GM23248 (cell line): ENCODE measurements at places on chromosomes 1 and 21. TPM values are rescaled to one million over a fixed set of nuclear protein-coding genes. Genes with fewer than 3 reads are reported as not detected.
A peak's percentile ranks its signal among the peaks of the same experiment; 100 is the strongest.

DNA sequence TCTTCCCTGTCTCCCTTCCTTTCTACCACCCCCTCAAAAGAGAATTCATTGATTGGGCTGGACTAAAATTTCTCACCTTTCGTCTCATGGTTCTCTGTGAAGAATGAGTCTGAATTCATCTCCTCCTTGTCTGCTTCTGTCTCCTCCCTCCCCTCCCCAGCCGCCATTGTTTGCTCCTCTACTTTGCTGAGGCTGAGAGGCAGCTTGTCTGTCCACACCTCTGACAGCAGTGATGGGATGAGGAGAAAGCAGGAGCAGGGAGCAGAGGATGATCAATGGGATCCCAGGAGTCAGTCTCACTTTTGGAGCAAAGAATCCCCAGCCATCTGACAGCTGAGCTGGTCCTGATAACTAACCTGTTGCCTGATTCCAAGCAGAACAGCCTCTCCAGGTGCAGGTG, 2.5 kb downstream of the ILDR2 start:
- H3K36me3 ChIP-seq = no peaks in the 10 kb centered on the region
- no peak overlapping the region for H3K27ac ChIP-seq
- DNase-seq = no peak
- peaks cover 64% of the 10 kb centered on the region for H3K27me3 ChIP-seq

DNA sequence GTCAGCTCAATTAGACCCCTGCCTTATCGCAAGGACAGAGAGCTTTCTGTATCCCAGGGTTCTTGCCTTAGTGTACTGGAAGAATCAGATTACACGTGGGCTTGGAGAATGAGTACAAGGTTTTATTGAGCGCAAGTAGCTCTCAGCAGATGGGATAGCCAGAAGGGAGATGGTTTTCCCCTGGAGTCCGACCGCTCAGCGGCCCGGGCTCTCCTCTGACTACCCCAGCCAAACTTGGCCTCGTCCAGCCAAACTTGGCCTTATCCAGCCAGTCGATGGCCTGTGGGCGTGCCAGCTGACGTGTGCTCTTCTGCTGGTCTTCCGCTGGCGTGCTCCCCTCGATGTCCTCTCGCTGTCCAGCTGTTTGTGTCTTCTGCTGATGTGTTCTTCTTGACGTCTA, 136.9 kb downstream of the SYT14 start:
- H3K4me1 ChIP-seq = peaks cover 5% of the 10 kb centered on the region
- no peaks in the 10 kb centered on the region for H3K36me3 ChIP-seq
- H3K4me3 ChIP-seq = no peak overlapping the region

- H3K4me3 ChIP-seq = peak overlapping the region; percentile 12; the same call in 1 of the 2 replicates
- H3K27me3 ChIP-seq = no peaks in the 10 kb centered on the region
- peak overlapping the region; percentile 9; the same call in 1 of the 2 replicates for H3K27ac ChIP-seq
- peaks cover 28% of the 10 kb centered on the region for H3K4me1 ChIP-seq
- no peaks in the 10 kb centered on the region for H3K36me3 ChIP-seq
Measured at GRCh38 chr21:32256251-32256650, 22.6 kb downstream of the MIS18A start.

- no peak overlapping the region for H3K27ac ChIP-seq
- H3K27me3 ChIP-seq = no peaks in the 10 kb centered on the region
- no peaks in the 10 kb centered on the region for H3K4me1 ChIP-seq
- no peak for DNase-seq
- no peak overlapping the region for H3K4me3 ChIP-seq
Measured at GRCh38 chr1:11646317-11646716, 7.9 kb downstream of the FBXO2 start.

- H3K27me3 ChIP-seq = no peaks in the 10 kb centered on the region
- H3K4me3 ChIP-seq = peak overlapping the region; percentile 94
- peaks cover 45% of the 10 kb centered on the region for H3K4me1 ChIP-seq
- DNase-seq = peak; percentile 65
Measured at GRCh38 chr1:155978973-155979429, 654 bp upstream of the ARHGEF2 start.

- H3K36me3 ChIP-seq = no peaks in the 10 kb centered on the region
- H3K4me3 ChIP-seq = peak overlapping the region; percentile 12; the same call in 1 of the 2 replicates
- H3K4me1 ChIP-seq = peaks cover 7% of the 10 kb centered on the region; the same call in 1 of the 2 replicates
- peak; percentile 66 for DNase-seq
Measured at GRCh38 chr1:205449750-205450443, 5.9 kb downstream of the BLACAT1 start.

GRCh38 chr1:103145449-103145848, 37.1 kb upstream of the COL11A1 start:
- no peak overlapping the region for H3K27ac ChIP-seq
- DNase-seq = no peak
- H3K27me3 ChIP-seq = no peaks in the 10 kb centered on the region
- H3K4me3 ChIP-seq = no peak overlapping the region
- H3K36me3 ChIP-seq = no peaks in the 10 kb centered on the region

DNA sequence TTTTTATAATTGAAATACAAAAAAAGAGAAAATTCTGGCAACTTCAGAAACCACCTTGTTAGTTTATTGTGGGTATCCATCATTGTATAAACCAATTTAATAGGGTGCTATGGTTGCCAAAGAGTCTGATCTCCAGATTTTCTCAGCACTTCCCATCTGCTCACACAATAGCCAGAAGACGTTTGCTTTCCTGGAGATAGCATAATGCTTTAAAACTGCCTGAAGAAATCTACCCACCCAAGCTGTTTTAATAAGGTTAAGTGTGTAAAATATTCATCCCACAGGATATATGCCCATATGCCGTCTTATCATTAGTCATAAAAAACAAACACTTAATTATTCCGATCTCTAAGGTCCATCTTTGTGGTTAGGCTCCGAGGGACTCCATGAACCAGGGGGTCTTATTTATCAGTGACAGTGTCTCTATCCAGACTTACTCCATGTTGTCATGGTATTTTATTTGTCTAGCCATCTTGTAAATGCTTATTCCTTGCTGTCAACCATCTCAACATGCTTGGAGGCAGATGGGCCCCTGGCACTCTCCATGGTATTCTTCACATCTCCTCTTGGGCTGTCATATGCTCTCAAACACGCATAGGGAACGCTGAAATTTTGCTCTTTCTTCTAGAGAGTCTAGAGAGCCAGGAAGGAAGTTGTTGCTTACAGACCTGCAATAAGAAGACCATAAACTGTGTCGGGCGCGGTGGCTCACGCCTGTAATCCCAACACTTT, 58.5 kb downstream of the MAP10 start:
- no peaks in the 10 kb centered on the region for H3K36me3 ChIP-seq
- no peaks in the 10 kb centered on the region for H3K27me3 ChIP-seq
- H3K27ac ChIP-seq = no peak overlapping the region
- no peak overlapping the region for H3K4me3 ChIP-seq
- no peak for DNase-seq

DNA sequence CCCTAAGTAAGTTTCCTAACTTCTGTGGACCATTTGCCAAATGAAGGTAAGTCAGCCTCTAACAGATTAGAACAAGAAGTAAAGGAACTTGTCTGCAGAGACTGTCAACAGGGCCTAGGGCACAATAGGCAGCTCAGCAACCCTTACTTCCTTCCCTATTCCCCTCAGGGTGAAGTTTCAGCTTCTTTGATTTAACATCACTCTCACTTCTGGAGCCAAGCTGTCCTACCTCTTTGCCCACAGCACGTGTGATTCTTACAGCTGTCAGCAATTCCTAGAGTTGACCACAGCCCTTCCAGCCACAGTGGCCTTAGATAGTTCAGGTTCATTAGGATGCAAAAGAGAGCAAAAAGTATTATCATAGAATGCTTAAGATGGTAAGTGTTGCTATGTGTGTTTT, 7.6 kb upstream of the EIF4G3 start:
- no peak overlapping the region for H3K27ac ChIP-seq
- peaks cover 10% of the 10 kb centered on the region for H3K4me1 ChIP-seq
- H3K4me3 ChIP-seq = no peak overlapping the region

- no peaks in the 10 kb centered on the region for H3K27me3 ChIP-seq
- no peaks in the 10 kb centered on the region for H3K36me3 ChIP-seq
- no peak for DNase-seq
- H3K4me1 ChIP-seq = no peaks in the 10 kb centered on the region
- no peak overlapping the region for H3K27ac ChIP-seq
Measured at GRCh38 chr1:95723346-95723745, 489.3 kb downstream of the RWDD3 start.

DNA sequence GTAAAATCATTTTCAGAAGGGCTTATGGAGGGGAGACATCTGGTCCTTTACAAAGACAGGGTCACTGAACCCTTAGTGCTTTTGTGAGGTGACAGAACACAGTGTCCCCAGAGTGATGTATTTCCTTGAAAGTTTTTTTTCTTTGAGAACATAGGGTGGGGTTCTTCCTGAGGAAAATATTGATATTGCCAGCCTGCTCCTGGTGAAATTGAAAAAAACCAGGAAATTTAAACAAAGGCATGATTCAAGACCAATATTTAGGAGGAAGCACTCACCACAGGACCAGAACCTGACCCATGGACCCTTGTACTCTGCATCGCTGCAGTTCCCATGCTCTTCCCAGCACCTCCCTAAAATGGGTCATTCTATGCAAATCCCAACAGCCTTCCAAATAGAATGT, 63.7 kb downstream of the ST6GALNAC3 start:
- DNase-seq = no peak
- H3K27ac ChIP-seq = no peak overlapping the region
- H3K36me3 ChIP-seq = no peaks in the 10 kb centered on the region
- 0 out of 2 replicates have a peak, but pooled peaks cover 21% of the 10 kb centered on the region for H3K27me3 ChIP-seq

DNA sequence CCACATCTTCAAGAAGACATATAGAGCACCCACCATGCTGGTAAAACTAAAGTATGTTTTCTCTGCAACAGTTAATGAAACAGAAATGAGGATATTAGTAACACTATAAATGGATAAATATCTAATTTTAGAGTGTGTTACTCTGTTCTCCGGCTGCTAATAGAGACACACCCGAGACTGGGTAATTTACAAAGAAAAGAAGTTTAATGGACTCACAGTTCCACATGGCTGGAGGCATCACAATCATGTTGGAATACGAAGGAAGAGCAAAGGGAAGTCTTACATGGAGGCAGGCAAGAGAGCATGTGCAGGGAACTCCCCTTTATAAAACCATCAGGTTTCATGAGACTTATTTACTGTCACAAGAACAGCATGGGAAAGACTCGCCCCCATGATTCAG, 287.2 kb downstream of the SRGAP2C start:
- DNase-seq = no peak
- H3K27ac ChIP-seq = no peak overlapping the region
- no peaks in the 10 kb centered on the region for H3K4me1 ChIP-seq
- H3K4me3 ChIP-seq = no peak overlapping the region
- H3K36me3 ChIP-seq = no peaks in the 10 kb centered on the region

GRCh38 chr1:10941891-10942541, 70.4 kb upstream of the TARDBP start:
- no peaks in the 10 kb centered on the region for H3K36me3 ChIP-seq
- peaks cover 10% of the 10 kb centered on the region; the same call in 1 of the 2 replicates for H3K4me1 ChIP-seq
- peak; percentile 60 for DNase-seq
- H3K4me3 ChIP-seq = 0 out of 2 replicates have a peak overlapping the region, but pooled peaks have one; percentile 36
- H3K27ac ChIP-seq = no peak overlapping the region

DNA sequence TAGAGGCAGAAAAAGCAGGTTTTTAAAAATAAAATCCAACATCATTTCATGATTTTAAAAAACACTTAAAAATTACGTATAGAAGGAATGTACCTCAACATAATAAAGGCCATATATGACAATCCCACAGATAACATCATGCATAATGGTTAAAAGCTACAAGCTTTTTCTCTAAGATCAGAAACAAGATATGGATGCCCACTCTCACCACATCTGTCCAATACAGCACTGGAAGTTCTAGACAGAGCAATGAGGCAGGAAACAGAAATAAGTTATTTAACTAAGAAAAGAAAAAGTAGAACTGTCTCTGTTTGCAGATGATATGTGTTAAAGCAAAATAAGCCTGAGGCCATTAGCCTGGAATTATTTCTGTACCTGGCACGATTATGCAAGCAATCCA, 96.3 kb downstream of the UCHL5 start:
- H3K36me3 ChIP-seq = no peaks in the 10 kb centered on the region
- no peak for DNase-seq
- H3K27ac ChIP-seq = no peak overlapping the region
- no peaks in the 10 kb centered on the region for H3K4me1 ChIP-seq
- H3K4me3 ChIP-seq = no peak overlapping the region

- H3K27me3 ChIP-seq = no peaks in the 10 kb centered on the region
- H3K27ac ChIP-seq = no peak overlapping the region
- peaks cover 7% of the 10 kb centered on the region; the same call in 1 of the 2 replicates for H3K4me1 ChIP-seq
- no peak overlapping the region for H3K4me3 ChIP-seq
- H3K36me3 ChIP-seq = no peaks in the 10 kb centered on the region
Measured at GRCh38 chr1:202163281-202164270, 3.2 kb upstream of the PTPN7 start.

GRCh38 chr1:14136152-14136763, 436.3 kb downstream of the PRDM2 start:
- H3K36me3 ChIP-seq = no peaks in the 10 kb centered on the region
- H3K27ac ChIP-seq = no peak overlapping the region
- H3K27me3 ChIP-seq = peaks cover 5% of the 10 kb centered on the region
- no peaks in the 10 kb centered on the region for H3K4me1 ChIP-seq
- no peak for DNase-seq

DNA sequence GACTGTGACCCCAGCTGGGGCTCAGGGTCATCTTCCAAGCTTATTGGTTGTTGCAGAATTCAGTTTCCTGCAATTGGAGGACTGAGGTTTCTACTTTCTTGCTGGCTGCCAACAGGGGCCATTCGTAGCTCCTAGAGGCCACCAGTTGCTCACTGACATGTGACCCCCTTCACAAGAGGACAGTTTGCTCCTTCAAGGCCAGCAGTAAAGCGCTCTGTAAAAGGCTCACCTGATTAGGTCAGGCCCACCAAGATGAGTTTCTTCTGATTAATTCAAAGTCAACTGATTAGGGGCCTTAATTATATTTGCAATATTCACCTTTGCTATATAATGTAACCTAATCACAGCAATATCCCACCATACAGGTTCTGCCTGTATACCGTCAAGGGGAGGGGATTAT, 68.9 kb downstream of the SLC9A1 start:
- no peaks in the 10 kb centered on the region for H3K36me3 ChIP-seq
- H3K4me1 ChIP-seq = no peaks in the 10 kb centered on the region
- no peak overlapping the region for H3K4me3 ChIP-seq
- no peak for DNase-seq
- no peaks in the 10 kb centered on the region for H3K27me3 ChIP-seq

SHISA4 gene
- total RNA-seq = 24.8 and 42.4 TPM in 2 replicates

PHLDA3 gene
- 148 and 162 TPM in 2 replicates for total RNA-seq

MPL gene
- not detected in 2 replicates for total RNA-seq

UBL4B gene
- not detected in 2 replicates for total RNA-seq

TPTE gene
- not detected in 2 replicates for total RNA-seq

SYDE2 gene
- 4.8 and 6.7 TPM in 2 replicates for total RNA-seq

EPHA10 gene
- total RNA-seq = not detected in 2 replicates

SEC16B gene
- 1.5 and 1.9 TPM in 2 replicates for total RNA-seq

NPR1 gene
- 0.25 TPM in 1 of 2 replicates, not detected in the other for total RNA-seq

AMIGO1 gene
- total RNA-seq = 2.7 and 2.8 TPM in 2 replicates
